ENCODE measurements at places on chromosomes 5 and 9.

DNA sequence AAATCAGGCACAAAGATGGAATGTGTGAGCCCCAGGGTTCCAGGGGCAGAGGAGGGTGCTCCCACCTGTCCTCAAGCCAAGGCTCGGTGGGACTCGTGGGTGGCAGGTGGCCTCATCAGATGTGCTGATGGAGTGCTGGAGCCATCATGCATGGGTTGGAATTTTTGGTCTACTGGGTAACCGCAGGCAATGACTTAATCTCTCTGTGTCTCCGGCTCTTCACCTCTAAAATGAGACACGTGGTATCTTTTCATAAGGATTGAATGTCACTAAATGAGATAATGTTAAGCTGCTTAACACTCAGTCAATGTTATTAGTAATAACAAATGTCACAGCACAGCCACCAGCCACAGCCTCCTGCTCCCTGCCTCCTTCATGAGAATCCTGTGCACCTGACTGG, 245.5 kb downstream of the HSPA4 start:
- DNase-seq: no peak

DNA sequence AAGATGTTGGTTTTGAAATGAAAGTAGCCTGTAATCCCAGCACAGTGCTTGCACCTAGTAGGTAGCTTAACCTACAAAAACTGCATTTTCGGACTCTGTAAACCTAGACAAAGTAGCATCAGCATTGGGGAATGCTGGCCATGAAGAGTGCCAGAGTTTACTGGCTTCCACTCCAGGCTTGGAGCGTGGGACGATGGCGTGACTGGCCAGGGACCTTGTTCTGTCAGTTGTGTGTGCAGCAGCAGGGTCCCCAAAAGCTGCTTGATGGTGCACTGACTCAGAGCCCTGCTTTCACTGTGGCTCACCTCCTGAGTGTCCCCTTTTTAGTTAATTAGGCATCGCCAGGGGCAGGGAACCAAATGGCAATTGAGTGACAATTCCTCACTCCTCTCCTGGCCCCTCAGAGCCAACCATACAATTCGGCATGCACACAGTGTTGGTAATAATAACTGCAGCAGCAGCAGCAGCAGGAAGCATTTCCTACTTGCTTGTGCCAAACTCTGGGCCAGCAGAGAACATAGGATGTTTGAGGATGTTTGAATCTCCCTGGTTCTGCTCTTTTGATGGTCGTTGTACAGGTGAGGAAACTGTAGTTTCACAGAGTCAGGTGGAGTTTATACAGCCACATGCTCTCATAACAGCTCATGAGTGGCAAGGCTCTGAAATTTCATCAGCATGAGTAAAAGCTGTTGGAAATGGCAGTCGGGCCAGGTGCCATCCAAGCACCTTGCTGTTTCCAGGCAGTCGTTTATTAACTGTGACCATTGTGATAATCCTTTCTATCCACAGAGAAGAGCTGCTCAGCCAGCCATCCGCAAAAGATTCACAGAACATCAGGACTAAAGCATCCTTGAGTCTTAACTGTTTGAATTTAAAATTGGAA, 4.2 kb downstream of the UBE2QL1 start:
- no peak for DNase-seq

GRCh38 chr9:99114049-99114440, 9.1 kb downstream of the TGFBR1 start:
- DNase-seq: no peak

DNA sequence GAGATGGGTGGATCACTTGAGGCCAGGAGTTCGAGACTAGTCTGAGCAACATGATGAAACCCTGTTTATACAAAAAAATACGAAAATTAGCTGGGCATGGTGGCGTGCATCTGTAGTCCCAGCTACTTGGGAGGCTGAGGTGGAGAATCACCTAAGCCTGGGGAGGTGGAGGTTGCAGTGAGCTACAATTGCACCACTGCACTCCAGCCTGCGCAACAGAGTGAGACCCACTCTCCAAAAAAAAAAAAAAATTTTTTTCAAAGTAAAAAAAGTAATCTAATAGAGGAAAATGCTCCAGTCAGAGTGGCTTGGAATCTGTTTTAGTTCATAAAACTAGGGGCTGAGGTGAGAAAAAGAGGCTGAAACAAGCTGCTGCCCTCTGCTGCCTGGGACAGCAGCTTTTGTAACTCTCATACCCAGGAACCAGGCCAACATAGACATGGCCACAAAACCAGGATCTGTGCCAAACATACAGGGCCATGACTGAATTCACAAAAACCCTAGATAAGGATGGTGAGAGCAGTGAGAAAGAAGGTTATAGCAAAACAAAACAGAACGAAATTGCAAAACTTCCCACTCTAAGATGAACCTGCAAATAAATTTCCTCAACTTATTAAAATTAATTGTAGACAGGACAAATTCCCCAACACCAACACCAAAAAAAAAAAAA, 13.1 kb upstream of the DCAF12 start:
- no peak for DNase-seq

DNA sequence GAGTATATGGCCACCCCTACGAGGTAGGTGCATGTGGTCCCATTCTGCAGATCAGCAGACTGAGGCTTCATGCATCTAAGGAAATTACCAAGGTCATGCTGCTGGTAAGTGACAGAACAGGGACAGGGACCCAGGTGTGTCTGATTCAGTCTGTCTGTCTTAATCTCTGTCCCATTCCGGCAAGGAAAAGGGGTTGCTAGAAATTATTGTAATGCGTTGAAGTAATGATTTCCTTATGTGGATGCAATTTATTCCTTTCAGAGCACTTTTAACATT, 76.8 kb downstream of the AMBP start:
- DNase-seq: no peak

GRCh38 chr5:41754857-41755256, 115.4 kb downstream of the OXCT1 start:
- no peak for DNase-seq

- DNase-seq: no peak
These were observed 31.3 kb downstream of the CDH9 start for GRCh38 chr5:27007121-27007520.

DNA sequence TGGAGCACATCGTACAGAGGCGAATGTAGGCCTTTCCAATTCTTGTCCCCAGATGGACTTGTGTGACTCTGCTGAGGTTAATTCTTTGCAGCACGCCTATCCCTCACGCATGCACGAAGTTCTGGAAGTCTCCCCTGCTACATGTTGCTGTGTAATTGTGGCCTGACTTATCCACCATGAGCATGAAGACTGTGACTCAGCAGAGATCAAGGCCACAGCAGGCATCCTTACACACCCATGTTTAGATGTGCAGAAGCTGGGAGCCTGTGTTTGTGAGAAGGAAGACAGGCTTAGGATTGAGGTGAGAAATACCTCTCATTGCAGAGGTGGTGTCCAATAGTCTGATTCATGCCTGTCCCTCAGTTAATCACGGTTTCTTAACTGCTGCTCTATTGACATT, 135.6 kb downstream of the ICE1 start:
- no peak for DNase-seq

DNA sequence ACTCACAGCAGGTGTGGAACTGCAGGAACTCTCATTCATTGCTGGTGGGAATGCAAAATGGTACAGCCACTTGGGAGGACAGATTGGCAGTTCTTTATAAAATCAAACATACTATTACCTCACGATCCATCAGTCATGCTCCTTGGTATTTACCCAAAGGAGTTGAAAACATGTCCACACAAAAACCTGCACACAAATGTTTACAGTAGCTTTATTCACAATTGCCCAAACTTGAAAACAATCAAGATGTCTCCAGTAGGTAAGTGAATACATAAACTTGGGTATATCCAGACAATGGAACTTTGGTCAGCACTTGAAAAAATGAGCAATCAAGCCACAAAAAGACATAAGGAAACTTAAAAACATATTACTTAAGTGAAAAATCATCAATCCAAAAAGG, 215.5 kb downstream of the IRX1 start:
- DNase-seq: no peak

DNA sequence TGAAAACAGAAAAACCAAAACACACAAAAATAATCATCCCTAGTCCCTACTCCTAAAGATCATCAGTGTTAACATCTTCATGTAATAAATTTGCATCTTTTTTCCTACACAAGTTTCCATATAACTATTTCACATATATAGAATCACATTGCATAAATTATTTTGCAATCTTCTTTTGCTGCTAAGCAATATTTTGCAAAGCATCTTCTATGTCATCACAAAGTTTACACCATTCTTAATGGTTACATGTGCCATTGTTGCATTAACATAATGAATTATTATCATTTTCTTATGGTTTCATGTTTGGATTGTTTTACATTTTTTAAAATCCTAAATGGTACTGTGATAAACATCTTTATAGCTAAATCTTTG, 17.8 kb downstream of the SH3TC2 start:
- no peak for DNase-seq

DNA sequence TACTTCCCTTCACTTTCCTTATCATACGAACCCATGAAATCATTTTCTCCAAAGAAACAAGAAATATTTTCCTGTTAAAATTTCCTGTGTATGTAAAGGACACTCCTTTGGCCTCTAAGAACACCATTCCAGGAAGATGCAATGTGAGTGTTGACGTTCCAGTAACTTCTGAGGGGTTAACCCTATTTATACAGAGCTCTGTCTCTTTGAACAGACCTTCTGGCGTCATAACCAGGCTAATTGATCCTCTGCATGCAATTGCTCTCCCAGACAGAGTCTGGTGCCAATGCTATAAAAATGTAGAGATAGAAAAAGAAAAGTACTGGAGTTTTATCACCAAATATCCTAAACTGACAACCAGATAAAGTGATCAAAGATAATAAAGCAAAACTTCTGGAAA, 218.5 kb downstream of the TLE1 start:
- no peak for DNase-seq

GRCh38 chr5:44827681-44828080, 18.9 kb downstream of the MRPS30 start:
- no peak for DNase-seq

GRCh38 chr5:74370168-74370567, 270.4 kb downstream of the ENC1 start:
- no peak for DNase-seq

GRCh38 chr9:136151214-136151804, 32.6 kb upstream of the TMEM250 start:
- peak; percentile 62 for DNase-seq

DNA sequence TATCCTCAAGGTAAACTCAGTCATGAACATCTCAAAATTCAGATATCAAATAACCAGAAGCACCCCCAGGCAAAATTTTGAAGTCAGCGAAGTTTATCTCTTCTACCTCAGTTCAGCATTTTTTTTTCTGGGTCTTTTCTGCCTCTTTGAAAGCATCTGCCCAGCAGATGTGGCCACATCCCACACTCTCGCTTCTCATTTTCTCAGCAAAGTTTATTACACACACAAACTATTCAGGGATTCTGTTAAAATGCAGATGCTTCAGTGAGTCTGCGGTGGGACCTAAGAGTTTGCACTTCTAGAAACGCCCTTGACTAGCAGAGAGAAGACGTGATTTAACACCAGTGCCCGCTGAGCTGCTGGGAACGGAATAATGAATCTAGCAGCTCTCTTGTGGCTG, 19.3 kb downstream of the RASEF start:
- no peak for DNase-seq

GRCh38 chr5:856531-857425, 6.0 kb upstream of the ZDHHC11 start:
- no peak for DNase-seq

- no peak for DNase-seq
These were observed 103.5 kb upstream of the NR3C1 start for GRCh38 chr5:143506836-143507552.

- no peak for DNase-seq
These were observed 638.9 kb downstream of the RAB3C start for GRCh38 chr5:59221769-59222168.

DNA sequence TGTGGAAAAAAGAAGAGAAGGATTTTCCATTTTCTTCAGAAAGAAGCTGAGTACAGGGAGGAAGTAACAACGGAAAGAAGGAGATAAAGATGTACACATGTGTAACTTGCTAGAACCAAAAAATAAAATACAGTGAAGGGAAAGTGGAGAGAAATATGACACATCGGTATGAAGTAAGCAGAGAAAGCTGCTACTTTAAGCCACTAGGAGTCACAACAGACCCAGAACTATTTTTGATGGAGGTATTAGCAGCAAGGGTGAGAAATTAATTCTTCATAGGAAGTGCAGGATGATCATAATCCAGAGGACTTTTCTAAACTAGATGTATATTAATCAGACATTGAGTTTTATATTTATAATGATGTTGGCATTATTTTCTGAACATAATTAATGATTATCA, 88.5 kb downstream of the FAM174A start:
- DNase-seq: no peak

GRCh38 chr9:121350993-121351561, 19.0 kb downstream of the STOM start:
- no peak for DNase-seq

GRCh38 chr5:17079562-17079961, 137.9 kb upstream of the BASP1 start:
- no peak for DNase-seq
